ENCODE measurements at places on chromosomes 7 and 10.

DNA sequence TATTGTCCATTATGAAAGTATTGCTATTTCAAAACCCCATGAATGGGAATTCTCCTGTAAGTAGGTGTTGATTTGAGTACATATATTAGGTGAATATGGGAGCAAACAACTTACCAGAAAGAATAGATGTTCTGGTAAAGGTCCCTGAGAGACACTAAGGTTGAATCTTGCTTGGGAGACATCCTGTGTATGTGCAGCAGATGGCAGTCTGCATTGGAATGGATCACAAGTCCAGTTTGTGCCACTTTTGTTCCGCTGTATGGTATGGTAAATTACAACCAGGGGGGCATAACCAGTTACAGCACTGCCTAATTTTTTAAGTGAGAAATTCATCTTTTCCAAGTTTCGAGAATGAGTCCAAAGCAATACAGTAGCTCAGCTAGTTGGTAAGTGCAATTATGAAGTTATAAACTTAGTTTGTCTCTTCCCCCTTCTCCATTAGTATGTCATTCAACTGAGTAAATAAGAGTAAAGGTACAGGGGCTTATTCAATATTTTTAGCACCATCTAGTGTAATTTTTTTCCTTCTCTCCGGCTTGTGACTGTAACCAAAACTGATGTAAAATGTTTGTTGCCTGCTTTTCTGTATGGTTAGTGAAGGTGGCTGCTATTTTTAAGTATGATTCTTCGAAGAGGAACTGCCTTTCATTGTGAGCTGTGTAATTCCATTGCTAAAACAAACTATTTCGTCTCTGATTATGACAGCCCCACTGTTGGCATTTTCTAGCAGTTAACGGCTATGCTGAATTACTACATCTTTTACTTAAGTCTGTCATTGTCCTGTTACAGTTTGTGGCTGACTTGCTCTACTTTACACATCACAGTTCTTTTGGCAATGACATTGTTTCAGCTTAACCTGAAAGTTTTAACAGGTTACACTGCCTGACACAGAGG lies 2.8 kb downstream of the MCU start:
- no peak for DNase-seq

GRCh38 chr10:119700321-119700954 lies 25.4 kb upstream of the INPP5F start:
- no peak for DNase-seq

DNA sequence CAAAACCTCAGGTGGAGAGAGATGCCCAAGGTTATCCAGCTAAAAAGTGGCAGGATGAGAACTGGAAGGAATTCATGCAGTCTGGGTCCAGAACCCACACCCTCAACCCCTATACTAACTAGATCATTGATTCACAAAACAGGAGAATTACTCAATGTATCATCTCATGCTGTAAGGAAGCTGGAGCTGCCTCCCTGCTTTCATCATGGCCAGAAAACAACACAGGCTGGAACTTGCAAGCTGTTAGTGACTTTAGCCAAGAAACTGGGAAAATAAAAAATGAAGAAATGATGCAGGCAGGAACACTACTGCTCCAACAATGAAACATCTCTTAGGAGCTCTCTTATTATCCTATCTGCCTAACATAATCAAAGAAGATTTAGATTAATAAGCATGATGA lies 619.8 kb upstream of the CELF2 start:
- DNase-seq, result no peak

GRCh38 chr10:36349445-36350078 lies 707.5 kb upstream of the FZD8 start:
- no peak for DNase-seq

DNA sequence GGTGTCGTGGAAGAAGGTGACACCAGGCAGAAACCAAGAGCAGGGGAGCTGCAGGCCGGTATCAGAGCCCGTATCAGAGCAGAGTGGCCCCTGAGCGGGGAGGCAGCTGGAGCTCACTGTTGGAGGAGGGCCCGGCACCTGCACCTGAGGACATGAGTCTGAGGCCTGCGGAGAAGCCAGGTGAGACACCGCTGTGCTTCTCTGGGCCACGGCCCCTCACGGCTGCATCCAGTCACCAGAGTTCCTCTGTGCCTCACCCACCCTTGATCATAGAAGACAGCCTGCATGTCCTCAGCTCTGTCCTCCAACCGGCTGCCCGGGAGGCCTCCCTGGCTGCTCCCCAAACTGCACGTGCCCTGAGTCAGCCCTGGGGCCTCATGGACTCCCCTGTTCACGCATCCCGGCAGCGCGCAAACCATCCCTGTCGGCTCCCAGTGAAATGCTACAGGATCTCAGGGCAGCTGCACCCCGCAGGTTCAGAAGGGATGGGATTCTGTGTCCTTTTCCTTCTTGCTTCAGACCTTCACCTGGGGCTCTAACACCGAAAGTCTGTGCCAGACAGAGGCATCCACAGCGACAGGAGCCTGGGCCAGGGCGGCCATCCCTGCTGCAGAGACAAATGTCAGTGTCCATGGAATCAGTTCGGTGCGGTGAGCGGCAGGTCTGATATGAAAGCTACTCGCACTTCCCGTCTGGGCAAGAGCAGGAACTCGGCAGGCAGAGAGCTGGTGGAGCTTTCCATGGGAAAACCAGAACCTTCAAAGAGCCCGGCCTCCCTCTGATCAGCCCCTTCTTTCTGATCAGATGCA lies 111.9 kb upstream of the FAM20C start:
- no peak for DNase-seq

DNA sequence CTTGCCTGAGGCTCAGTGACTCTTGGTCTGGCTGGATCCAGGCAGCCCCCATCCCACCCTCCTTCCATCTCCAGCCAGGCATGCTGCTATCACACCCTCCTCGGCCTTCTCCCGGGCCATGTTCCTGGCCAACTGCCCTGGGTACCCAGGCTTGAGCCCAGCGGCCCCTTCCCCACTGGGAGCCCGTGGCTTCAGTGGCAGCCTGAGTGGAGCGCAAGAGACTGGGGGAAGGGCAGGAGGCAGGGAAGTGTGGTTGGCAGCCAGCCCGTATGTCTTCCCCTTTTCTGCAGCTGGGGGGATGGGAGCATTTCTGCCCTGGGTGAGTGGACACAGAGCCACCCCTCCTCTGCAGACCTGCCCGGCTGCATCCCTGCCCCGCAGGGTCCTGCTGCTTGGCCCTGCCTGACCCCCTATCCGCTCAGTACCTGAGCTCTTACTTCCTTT lies 148.5 kb downstream of the ARHGAP22 start:
- DNase-seq, result no peak
